ENCODE measurements at places on chromosomes 7 and 10. TPM values are rescaled to one million over a fixed set of nuclear protein-coding genes. Genes with fewer than 3 reads are reported as not detected.

DNA sequence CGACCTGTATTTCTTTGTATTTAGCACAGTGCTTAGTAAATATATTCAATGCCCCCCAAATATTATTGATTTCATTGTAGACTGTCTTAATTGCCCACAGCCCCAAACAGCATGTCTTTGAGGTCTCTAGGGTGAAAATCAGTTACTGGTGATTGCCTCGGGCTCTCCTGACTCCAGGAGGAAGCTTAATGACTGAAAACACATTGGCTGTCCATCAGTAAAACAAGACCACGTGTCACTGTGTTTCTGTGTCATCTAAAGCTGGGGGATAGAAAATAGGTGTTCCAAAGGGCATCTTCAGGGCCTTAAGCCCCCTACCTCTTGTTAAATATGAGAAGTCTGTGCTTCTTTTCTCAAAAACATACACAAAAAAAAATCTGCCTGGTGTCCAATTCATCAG, 67.9 kb downstream of the CACNA2D1 start:
- no peak overlapping the region for H3K4me3 ChIP-seq
- H3K4me1 ChIP-seq = no peaks in the 10 kb centered on the region
- no peak for DNase-seq
- H3K36me3 ChIP-seq = no peaks in the 10 kb centered on the region
- no peaks in the 10 kb centered on the region for H3K27me3 ChIP-seq

DNA sequence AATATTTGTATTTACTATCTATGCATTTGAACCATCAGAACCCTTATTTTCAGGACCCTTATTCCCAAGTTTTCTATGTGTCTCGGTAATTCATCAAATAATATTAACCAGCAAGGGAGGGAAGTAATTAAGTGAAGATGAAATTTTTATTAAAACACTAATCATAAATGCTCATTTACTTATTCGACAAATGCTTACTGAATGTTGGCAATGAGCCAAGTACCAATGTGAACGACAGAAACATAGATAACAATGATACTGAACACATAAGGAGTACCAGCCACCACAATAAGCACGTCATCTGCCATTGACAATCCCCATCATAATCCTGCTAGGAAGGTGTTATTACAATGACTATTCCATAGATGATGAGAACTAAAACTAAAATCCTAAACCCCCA, 45.5 kb downstream of the GRM8 start:
- DNase-seq = no peak
- no peaks in the 10 kb centered on the region for H3K27me3 ChIP-seq
- H3K27ac ChIP-seq = no peak overlapping the region
- H3K36me3 ChIP-seq = no peaks in the 10 kb centered on the region
- no peaks in the 10 kb centered on the region for H3K4me1 ChIP-seq

GRCh38 chr10:52778511-52779392, 6.2 kb upstream of the MBL2 start:
- peaks cover 5% of the 10 kb centered on the region for H3K4me1 ChIP-seq
- no peaks in the 10 kb centered on the region for H3K36me3 ChIP-seq
- H3K27me3 ChIP-seq = no peaks in the 10 kb centered on the region
- DNase-seq = peak; percentile 21
- no peak overlapping the region for H3K27ac ChIP-seq

DNA sequence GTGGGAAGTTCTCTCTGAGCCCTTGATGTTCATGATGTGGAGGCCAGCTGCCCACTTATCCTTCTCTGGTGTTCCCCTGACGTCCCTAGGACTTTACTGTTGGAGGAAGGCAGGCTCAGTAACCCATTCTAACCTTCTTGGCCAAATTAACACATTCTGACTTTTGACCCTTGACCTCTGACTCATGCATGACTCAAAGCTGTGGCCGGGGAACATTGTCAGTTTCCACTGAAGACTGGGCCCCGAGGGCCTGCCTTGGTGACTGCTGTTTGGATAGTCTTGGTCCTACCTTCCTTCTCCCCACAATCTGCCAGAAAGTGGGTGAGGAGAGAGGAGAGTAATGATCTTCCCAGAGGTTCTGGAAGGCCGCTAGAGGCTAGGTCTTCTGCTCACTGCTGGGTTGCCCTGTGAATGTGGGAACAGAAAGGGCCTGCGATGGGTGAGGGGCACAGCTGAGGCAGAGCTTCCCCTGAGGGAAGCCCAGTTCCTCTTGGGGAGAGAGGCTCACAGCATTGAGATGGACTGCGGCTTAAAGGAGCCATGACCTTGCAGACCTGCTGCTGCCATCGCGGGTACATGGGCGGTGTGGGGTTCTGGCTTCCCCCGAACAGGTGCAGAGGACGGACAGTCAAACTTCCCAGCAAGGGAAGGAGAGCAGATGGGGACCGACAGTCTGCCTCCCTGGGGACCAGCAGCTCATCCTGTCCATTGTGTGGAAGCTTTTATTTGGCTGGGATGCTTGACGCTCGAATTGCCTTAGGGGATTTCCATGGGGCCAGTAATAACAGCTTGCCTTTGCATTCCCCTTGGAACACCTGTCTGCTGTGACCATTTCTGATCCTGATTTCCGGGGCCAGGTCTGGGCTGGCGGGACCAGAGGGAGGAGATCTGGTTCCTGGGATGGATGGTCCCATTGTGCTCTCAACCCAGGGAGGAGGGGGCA, 43.8 kb downstream of the ADAMTS14 start:
- no peaks in the 10 kb centered on the region for H3K36me3 ChIP-seq
- H3K27me3 ChIP-seq = no peaks in the 10 kb centered on the region
- H3K4me1 ChIP-seq = no peaks in the 10 kb centered on the region
- DNase-seq = peak; percentile 13
- H3K27ac ChIP-seq = no peak overlapping the region

- H3K36me3 ChIP-seq = no peaks in the 10 kb centered on the region
- peaks cover 3% of the 10 kb centered on the region for H3K27me3 ChIP-seq
- H3K4me1 ChIP-seq = no peaks in the 10 kb centered on the region
- no peak overlapping the region for H3K4me3 ChIP-seq
- DNase-seq = no peak
Measured at GRCh38 chr10:80583685-80584084, 46.0 kb downstream of the SH2D4B start.

GRCh38 chr7:88391247-88391646, 84.6 kb upstream of the STEAP4 start:
- DNase-seq = no peak
- H3K4me1 ChIP-seq = no peaks in the 10 kb centered on the region
- H3K27me3 ChIP-seq = no peaks in the 10 kb centered on the region
- no peaks in the 10 kb centered on the region for H3K36me3 ChIP-seq

DNA sequence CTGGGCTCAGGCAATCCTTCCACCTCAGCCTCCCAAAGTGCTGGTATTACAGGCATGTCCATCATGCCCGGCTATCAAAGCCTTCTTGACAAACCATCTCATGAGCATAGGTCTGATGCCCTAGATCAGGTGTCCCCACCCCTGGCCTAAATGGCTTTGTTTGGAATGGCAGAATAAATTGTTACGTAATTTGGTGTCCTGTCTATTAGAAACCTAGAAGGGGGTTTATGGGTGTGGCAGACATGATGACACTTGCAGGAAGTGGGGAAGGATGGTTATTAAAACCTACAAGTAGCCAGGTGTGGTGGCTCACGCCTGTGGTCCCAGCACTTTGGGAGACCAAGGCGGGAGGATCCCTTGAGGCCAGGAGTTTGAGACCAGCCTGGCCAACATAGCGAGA, 38.6 kb upstream of the MKLN1 start:
- no peaks in the 10 kb centered on the region for H3K36me3 ChIP-seq
- no peak overlapping the region for H3K27ac ChIP-seq
- H3K27me3 ChIP-seq = no peaks in the 10 kb centered on the region
- no peaks in the 10 kb centered on the region for H3K4me1 ChIP-seq
- H3K4me3 ChIP-seq = no peak overlapping the region
- DNase-seq = no peak

- no peak overlapping the region for H3K4me3 ChIP-seq
- DNase-seq = no peak
- H3K27ac ChIP-seq = no peak overlapping the region
Measured at GRCh38 chr10:131511391-131511790, 199.9 kb upstream of the TCERG1L start.

DNA sequence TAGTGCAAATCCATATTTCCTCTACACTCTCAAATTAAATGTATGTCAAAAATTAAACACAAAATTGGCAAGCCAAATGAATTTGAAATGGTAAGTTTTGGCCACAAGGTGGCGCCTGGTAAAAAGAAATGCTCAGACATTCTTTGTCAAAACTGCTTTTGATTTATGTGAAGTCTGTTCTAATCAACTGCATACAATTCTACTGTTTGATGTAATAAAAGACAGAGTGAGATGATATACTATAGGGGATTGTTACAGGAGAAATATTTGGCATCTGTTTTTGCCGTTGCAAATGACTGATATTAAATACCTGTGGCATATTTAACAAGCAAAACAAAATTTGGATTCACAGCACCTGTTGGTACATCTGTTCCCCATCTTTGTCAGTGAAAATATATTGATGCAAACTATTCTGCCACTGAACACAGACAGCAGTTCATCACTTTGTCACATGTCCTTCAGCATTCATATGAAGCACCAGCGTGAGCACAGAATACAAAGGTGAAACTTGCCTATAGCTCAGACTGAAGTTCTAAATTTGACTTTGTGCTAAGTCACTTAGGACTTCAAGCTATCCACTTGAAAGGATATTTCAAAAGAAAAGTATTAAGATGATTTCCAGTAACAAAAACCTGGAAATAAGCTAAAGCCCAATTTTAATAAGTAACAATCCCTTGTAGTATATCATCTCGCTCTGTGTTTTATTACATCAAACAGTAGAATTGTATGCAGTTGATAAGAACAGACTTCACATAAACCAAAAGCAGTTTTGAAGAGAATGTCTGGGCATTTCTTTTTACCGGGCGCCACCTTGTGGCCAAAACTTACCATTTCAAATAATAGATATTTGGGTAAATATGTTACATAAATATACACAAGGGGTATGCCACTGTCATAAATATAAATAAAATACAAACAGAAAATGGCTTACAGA, 10.2 kb upstream of the CH25H start:
- no peak overlapping the region for H3K4me3 ChIP-seq
- H3K36me3 ChIP-seq = peaks cover 6% of the 10 kb centered on the region
- peak; percentile 64 for DNase-seq

DNA sequence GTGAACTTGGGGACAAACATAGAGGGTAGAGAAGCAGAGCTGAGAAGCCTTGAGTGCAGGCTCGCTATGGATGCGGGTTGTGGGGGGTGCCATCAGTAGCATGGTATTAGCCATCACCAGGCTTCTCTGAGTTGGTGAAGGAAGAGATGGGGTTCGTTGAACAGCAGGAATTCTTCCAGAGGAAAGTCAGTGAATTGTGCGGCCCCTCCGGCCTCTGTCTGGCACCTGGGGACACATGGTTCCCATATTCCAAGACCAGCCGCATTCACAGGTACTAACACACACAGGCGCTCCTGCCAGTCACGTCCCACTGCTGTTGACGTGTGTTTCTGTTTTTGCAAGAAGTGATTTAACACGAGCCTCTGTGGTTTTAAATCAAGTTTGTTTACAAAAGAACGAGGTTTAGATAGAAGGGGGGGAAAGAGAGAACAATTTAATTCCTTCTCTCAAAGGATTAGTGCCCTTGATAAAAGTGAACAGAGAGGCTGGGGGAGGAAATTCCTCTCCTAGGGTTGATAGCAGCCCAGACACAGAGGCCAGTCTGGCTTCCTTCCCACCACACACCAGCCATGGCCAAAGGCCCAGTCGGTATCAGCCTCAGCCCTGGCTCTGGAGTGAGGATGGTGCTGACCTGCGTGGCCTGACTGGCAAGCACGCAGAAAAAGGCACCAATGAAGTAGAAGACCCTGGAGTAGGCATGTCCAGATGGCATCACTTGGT, 252.6 kb upstream of the IGFBP3 start:
- no peak overlapping the region for H3K27ac ChIP-seq
- H3K27me3 ChIP-seq = no peaks in the 10 kb centered on the region
- DNase-seq = no peak
- H3K36me3 ChIP-seq = no peaks in the 10 kb centered on the region

- H3K36me3 ChIP-seq = no peaks in the 10 kb centered on the region
- H3K4me3 ChIP-seq = no peak overlapping the region
- no peaks in the 10 kb centered on the region for H3K4me1 ChIP-seq
- no peak overlapping the region for H3K27ac ChIP-seq
Measured at GRCh38 chr7:44275146-44275545, 50.2 kb downstream of the CAMK2B start.

DNA sequence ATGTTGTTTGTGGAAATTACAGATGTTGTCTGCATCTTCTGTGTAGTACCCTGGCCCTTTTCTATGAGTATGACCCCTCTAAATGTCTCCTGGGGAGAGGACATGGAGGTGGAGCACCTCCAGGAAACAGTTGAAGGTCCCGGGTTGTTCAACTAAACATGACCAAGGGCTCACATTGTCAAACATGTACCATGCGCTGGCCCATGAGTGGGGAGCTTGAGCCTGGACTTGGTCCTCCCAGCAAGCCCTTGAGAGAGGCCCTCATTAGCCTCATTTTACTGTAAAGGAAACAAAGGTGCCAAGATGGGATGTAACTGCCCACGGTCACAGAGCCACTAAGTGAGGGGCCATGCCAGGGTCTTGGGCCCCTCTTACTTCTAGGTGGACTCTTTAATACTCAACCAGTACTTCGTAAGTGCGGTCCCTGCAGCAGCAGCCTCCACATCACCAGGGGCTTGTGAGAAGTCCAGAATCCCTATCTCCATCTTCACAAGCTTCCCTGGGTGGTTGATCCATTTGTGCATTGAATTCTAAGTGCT, 31.2 kb downstream of the C10orf71 start:
- no peaks in the 10 kb centered on the region for H3K4me1 ChIP-seq
- H3K27ac ChIP-seq = no peak overlapping the region
- H3K36me3 ChIP-seq = no peaks in the 10 kb centered on the region
- no peaks in the 10 kb centered on the region for H3K27me3 ChIP-seq

DNA sequence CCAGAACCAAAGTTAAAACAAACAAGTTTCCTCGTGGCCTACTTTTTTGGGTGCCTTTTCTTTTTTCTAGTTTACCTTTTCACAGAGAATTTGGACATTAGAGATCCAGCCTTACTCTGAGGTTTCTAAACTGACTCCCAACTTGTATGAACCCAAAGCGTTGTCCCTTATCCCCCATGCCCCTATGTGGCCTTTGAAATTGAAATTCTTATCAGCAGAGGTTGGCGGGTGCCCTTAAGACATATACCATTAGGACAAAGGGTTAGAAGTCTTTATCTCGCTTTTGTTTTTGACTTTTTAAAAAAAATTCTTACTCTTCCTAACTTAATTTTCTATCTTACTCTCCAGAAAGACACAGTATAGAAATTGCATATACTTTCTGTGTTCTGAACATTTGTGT, 76.3 kb upstream of the C7orf33 start:
- no peak overlapping the region for H3K4me3 ChIP-seq
- DNase-seq = no peak
- H3K27ac ChIP-seq = no peak overlapping the region
- H3K4me1 ChIP-seq = no peaks in the 10 kb centered on the region
- H3K27me3 ChIP-seq = no peaks in the 10 kb centered on the region

Gene JAKMIP3
- polyA plus RNA-seq = 0.21 TPM

Gene CNTNAP2
- polyA plus RNA-seq = 0.54 TPM

Gene ADCY1
- under 0.01 TPM for polyA plus RNA-seq

Gene MEOX2
- polyA plus RNA-seq = 0.78 TPM

Gene LRRC18
- polyA plus RNA-seq = not detected

Gene NME8
- polyA plus RNA-seq = not detected

Gene PSD
- polyA plus RNA-seq = 1.4 TPM

Gene ANKRD22
- polyA plus RNA-seq = 2.5 TPM

Gene GNGT1
- polyA plus RNA-seq = not detected

Gene SPDYE5
- polyA plus RNA-seq = not detected
